Right ventricle myocardium inferior (tissue), 1 donor: ENCODE measurements at places on chromosomes 2 and 18. TPM values are rescaled to one million over a fixed set of nuclear protein-coding genes. Genes with fewer than 3 reads are reported as not detected.

DNA sequence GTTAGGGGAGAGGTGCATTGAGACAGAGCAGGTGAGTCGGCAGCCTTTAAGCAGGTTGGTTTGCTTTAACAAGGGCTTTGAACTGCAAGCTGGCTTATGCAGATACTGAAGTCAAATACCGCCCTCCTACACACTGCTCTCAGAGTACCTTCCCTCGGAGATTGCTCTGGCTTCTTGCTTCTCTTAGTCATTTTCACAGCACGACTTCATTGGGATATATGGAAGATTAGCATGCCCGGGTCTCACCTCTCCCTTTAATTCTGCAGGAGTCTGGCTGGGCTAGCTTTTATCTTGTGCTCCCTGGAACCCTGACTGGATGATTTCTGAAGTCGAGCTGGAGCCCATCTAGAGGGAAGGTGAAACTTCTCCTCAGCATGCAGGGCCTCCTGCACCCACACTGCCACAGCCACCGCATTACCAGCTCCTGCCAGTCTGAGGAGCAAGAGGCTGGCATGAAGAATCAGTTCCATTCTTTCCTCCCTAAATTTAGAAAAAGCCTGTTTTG lies 395.5 kb upstream of the HNRNPA3 start:
- DNase-seq = no peak

Gene GPR45
- not detected for total RNA-seq

DNA sequence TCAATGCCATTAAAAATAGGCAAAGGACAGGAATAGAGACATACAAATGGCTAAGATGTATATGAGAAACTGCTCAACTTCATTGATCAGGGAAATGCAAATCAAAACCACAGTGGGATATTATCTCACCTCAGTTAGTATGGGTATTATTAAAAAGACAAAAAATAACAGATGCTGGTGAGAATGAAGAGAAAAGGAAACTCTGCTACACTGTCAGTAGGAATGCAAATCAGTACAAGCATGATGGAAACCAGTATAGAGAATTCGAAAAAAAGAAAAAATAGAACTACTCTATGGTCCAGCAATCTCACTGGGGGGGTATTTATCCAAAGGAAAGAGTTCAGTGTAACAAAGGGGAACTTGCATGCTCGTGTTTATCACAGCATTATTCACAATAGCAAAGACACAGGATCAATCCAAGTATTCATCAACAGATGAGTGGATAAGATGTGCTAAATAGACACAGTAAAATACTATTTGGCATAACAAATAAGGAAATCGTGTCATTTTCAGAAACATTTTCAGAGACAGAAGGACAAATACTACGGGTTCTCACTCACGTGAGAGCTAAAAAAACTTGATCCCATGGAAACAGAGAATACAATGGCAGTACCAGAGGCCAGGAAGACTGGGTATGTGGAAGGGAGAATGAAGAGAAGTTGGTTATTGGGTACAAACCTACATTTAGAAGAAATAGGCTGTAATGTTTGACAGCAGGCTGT lies 60.6 kb downstream of the CCDC74A start:
- DNase-seq = no peak

- DNase-seq = no peak
Measured at GRCh38 chr2:56515399-56515798, 331.6 kb downstream of the CCDC85A start.
